ENCODE measurements at places on chromosomes 1 and 21.
A peak's percentile ranks its signal among the peaks of the same experiment; 100 is the strongest.

DNA sequence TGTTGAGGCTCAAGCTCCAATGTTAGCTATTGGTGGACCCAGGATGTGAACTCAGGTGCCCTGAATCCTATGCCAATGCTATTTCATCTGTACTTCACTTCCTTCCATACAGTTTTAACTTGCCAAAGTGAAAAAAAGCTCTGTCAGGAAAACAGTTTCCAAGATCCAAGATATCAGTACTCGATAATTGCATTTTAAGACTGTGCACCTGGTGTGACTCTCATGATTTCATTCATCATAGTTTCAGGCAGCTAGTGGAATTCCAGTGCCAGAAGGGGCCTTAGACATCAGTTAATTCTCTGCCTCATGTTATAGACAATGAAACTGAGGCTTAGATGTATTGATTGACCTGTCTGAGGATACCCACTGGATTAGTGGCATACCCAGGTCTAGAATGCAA, 26.5 kb upstream of the LEPR start:
- DNase-seq = no peak

DNA sequence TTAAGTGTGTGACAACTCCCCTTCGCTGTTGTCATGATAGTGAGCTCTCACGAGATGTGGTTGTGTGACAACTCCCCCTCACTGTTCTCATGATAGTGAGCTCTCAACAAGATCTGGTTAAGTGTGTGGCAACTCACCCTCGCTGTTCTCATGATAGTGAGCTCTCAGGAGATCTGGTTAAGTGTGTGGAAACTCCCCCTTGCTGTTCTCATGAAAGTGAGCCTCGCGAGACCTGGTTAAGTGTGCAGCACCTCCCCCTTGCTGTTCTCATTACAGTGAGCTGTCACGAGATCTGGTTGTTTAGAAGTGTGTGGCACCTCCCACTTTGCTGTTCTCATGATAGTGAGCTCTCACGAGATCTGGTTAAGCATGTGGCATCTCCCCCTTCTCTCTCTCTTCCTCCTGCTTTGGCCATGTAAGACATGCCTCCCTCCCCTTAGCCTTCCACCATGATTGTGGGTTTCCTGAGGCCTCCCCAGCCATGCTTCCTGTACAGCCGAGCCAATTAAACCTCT, 25.1 kb upstream of the LSS start:
- no peak for DNase-seq

GRCh38 chr1:94276988-94277434, 39.6 kb upstream of the ARHGAP29 start:
- no peak for DNase-seq

GRCh38 chr1:65266476-65266875, 42.9 kb upstream of the DNAJC6 start:
- no peak for DNase-seq

DNA sequence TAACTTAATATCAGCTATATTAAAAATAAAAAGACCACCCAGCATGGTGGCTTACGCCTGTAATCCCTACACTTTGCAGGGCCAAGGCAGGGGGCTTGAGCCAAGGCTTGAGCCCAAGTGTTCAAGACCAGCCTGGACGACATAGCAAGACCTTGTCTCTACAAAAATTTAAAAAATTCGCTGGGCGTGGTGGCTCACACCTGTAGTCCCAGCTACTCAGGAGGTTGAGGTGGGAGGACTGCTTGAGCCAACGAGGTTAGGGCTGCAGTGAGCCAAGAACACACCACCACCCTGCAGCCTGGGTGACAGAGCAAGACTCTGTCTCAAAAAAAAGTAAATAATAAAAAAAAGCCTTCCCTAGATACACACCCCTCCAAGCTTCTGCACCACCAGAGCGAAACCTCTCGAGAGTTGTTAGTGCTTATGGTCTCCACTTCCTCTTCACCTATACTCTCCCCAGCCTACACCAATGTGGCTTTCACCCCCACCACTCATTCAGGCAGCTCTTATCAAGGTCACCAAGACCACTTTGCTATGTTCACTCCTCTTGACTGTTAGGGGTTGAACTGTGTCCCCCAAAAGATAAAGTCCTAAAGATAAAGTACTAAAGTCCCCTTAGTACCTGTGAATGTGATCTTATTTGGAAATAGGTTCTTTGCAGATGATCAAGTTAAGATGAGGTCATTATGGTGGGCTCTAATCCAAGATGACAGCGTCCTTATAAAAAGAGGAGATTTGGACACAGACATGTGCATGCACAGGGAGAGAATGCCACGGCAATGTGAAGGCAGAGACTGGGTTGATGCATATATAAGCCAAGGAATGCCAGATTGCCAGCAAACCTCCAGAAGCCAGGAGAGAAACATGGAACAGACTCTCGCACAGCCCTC, 6.8 kb upstream of the PPP1R15B start:
- DNase-seq = peak; percentile 50

GRCh38 chr1:56188221-56188620, 391.1 kb downstream of the PLPP3 start:
- no peak for DNase-seq

- no peak for DNase-seq
Measured at GRCh38 chr1:66258404-66259105, 275.4 kb upstream of the SGIP1 start.

DNA sequence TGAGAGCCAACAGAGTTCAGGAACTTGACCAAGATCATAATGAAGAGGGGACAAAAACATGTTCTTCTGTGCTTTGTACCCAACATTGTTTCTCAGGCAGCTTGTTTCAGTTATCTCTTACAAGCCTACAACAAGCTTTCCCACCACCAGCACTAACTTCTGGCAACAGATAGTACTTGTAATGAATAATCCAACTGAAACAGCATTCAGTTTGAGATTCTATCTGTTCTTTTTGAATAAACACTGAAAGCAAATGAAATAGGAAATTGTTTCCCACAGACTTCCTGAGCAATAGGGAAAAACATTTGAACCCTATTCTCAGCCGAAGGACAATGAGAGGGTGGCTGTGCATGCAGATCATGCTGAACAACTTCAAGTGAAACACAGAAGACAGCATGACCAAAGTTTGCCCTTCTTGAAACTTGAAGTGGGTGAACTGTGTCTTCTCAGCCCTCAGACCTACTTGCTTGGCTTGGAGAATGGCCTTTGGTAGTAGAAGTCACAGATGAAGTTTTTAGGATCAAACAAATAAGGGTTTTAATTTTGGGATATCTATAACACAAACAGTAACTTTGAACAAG, 11.2 kb upstream of the HOOK1 start:
- no peak for DNase-seq

- no peak for DNase-seq
Measured at GRCh38 chr1:13628711-13629110, 45.1 kb downstream of the PDPN start.

- DNase-seq = no peak
Measured at GRCh38 chr21:45134279-45135076, 60.1 kb downstream of the ADARB1 start.

GRCh38 chr1:147798731-147799130, 38.3 kb upstream of the GJA5 start:
- DNase-seq = no peak

- no peak for DNase-seq
Measured at GRCh38 chr1:52140633-52141512, 1.0 kb upstream of the ZFYVE9 start.

DNA sequence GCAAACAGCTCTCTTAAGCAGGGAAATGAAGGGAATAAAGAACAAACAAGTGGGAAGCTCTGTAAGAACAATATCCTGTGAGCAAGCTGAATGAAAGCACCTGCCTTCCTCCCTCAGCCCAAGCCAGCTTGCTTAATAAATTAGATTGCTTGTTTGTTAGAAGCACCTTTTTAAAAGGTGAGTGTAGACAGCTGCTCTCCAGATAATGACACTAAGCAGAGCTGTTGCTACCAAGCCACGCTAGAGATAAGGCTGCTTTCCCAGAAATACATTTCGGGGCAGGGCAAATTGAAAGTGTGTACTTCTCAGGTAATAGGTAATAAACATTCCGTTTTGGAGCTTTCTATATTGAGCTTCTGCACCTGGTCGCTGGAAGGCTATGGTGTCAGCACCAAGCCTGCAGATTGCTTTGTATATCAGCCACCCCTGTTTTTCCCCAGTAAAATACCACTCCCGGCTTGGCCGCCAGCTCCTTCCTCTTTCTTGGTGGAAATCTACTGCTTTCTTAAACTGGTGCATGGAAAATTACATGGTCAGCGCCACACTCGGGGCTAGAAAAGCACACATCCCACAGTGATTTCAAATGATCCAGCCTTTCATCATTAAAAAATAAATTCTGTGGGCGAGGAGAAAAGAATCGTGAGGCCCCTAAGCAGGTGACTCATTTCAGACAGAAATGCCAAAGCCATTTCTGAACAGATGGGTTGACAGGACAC, 151.3 kb downstream of the ETS2 start:
- DNase-seq = no peak

DNA sequence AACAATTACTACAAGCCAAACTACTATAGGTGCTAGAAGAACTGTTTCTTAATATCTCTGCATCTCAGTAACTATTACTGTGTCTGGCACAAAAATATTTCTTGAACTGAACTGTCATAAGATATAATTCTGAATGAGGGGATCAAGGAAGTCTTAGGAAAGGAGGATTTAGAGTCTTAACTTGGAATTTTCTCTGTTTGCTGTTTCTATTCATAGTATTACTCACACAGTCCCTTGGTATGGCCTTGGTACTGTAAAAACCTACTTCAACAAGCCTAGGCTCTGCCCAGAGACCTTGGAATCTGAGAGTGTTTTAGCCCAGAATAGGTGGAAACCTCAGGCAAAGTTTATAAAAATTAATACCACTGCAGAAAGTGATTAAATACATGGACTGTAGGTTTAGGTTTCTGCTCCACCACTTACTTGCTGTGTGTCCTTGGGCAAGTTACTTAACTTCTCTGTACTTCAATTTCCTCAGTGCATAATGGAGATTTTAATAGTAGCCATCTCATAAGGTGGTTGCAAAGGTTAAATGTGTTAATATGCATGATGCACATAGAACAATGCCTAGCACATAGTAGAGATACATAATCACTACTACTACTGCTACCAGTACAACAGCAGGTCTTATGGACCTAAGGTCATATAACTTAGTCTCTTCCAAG, 87.4 kb upstream of the NFIA start:
- no peak for DNase-seq

DNA sequence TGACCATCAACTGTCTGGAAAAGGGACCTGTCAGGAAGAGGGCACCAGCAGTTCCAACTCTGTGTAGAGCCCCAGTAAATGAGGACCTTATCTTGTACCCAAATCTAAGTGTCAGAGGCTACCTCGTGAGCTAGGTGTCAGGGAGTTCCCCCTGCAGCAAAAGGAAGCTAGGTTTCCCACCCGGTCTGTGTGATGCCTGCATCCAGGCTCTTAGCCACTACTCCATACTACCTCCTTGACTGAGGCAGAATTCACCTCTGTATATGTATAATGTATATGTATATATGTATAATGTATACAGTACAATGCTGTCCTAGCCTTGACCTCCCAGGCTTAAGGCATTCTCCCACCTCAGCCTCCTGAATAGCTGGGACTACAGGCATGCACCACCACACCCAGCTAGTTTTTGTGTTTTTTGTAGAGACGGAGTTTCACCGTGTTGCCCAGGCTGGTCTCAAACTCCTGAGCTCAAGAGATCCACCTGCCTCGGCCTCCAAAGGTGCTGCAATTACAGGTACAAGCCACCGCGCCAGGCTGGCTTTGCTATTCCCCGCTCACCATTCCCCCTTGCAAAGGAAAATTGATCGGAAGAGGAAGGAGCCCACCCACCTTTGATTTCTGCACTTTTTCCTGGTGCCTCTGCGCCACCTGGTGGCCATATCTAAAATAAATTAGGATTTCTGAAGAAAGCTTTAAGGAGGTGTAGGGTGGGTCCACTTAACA, 15.7 kb upstream of the LUZP1 start:
- DNase-seq = peak; percentile 57

Data from LoVo (cell line).